ENCODE measurements at places on chromosomes 3 and 15.

DNA sequence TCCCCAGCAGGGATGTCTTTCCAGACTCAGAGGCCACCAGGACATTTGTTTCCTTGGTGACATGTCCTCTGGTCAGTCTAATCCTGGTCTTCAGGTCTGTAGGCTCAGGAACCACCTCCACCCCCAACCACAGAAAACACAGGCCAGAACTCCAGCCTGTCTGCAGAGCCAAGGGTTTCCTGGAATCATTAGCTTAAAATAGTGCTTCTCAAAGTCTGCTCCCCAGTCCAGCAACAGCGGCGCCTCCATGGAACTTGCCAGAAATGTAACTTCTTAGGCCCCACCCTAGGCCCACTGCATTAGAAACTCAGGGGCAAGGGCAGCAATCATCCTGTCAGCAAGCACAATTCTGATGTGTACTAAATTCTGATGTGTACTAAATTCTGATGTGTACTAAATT lies 20.0 kb downstream of the SLC28A1 start:
- H3K36me3 ChIP-seq, result no peaks in the 10 kb centered on the region
- peaks cover 5% of the 10 kb centered on the region for H3K4me1 ChIP-seq
- peaks cover 6% of the 10 kb centered on the region for H3K27me3 ChIP-seq
- no peak overlapping the region for H3K4me3 ChIP-seq
- no peak for DNase-seq

DNA sequence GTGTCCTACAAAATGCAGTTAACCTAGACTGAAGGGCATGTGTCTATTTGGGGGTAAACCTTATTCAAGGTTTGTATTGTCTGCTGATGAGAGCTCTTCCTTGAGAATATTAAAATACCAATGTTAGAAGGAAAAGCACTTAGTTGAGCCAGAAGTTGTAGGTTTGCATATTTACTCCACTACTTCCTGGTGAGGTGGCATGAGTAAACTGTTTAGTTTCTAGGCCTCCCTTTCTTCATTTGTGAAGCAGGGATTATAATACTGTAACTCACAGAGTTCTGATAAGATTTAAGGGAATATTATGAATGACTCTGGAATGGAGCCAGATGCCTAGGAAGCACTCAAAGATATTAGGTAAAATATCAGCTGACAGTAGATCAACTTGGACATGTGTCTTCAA lies 46.7 kb downstream of the CD200R1L start:
- peaks cover 25% of the 10 kb centered on the region for H3K4me1 ChIP-seq
- no peak for DNase-seq
- no peaks in the 10 kb centered on the region for H3K27me3 ChIP-seq

GRCh38 chr3:12507591-12508281 lies 23.5 kb downstream of the TSEN2 start:
- DNase-seq, result no peak
- H3K4me1 ChIP-seq, result peaks cover 38% of the 10 kb centered on the region
- peak overlapping the region; percentile 49 for H3K4me3 ChIP-seq
- H3K36me3 ChIP-seq, result peaks cover 11% of the 10 kb centered on the region
- H3K27me3 ChIP-seq, result no peaks in the 10 kb centered on the region

DNA sequence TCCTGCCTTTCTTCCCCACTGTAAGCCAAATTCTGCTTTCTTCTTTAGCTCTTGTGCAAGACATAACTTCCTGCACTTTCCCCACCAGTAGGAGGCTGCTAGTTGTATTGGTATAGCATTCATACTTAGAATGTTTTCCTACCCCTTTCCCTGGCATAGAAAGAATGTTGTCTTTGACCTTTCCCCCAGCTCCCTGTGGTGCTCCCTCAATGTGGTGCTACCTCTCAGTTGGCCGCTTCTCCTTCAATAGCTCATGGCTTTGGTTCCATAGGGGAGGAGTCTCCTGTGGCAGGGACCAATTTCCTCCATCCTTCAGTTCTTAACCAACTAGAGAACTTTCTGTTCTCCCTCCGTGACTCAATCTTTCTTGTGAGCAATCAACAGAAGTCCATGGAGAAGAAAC lies 67.5 kb upstream of the AKAP13 start:
- H3K4me3 ChIP-seq, result peak overlapping the region; percentile 16
- H3K4me1 ChIP-seq, result peaks cover 63% of the 10 kb centered on the region
- H3K27ac ChIP-seq, result peak overlapping the region; percentile 97

DNA sequence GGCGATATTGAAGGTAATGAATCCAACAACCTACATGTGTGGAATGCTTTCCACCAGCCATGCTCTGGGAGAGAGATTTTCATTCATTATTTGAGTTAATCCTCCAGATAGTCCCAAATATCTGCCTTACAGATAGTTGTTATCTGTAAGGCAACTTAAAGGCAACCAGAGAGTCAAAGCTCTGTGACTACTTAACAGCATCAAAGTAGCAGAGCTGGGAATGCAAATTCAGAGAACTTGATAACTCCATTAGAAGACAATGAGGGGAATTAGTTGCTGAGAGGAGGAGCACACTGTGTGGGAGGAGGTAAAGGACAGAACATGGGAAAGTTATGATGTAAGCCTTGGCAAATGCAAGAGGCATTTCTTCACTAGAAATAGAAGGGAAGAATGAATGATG lies 10.5 kb upstream of the CRBN start:
- no peak for DNase-seq
- no peak overlapping the region for H3K4me3 ChIP-seq
- no peaks in the 10 kb centered on the region for H3K36me3 ChIP-seq
- no peak overlapping the region for H3K27ac ChIP-seq
- H3K27me3 ChIP-seq, result peaks cover 23% of the 10 kb centered on the region

- no peak for DNase-seq
- peaks cover 59% of the 10 kb centered on the region for H3K36me3 ChIP-seq
- no peaks in the 10 kb centered on the region for H3K4me1 ChIP-seq
These were observed 34.7 kb upstream of the CRTC3 start for GRCh38 chr15:90495067-90495466.

GRCh38 chr3:107816107-107816506 lies 274.7 kb downstream of the CD47 start:
- no peak overlapping the region for H3K4me3 ChIP-seq
- H3K36me3 ChIP-seq, result no peaks in the 10 kb centered on the region
- H3K27me3 ChIP-seq, result peaks cover 3% of the 10 kb centered on the region
- no peak overlapping the region for H3K27ac ChIP-seq
- no peak for DNase-seq

- DNase-seq, result peak; percentile 66
- no peaks in the 10 kb centered on the region for H3K36me3 ChIP-seq
- peaks cover 24% of the 10 kb centered on the region for H3K27me3 ChIP-seq
- no peak overlapping the region for H3K4me3 ChIP-seq
- no peak overlapping the region for H3K27ac ChIP-seq
These were observed 118.6 kb upstream of the PRR20G start for GRCh38 chr3:127406309-127407025.

GRCh38 chr3:117442566-117442965 lies 733.0 kb downstream of the TUSC7 start:
- no peaks in the 10 kb centered on the region for H3K36me3 ChIP-seq
- H3K27me3 ChIP-seq, result peaks cover 30% of the 10 kb centered on the region
- no peak for DNase-seq
- H3K4me3 ChIP-seq, result no peak overlapping the region

GRCh38 chr3:147407114-147407497 lies 763 bp upstream of the ZIC4 start:
- H3K27ac ChIP-seq, result peak overlapping the region; percentile 98
- peaks cover 13% of the 10 kb centered on the region for H3K36me3 ChIP-seq
- H3K4me1 ChIP-seq, result peaks cover 50% of the 10 kb centered on the region
- DNase-seq, result no peak
- H3K4me3 ChIP-seq, result peak overlapping the region; percentile 85

DNA sequence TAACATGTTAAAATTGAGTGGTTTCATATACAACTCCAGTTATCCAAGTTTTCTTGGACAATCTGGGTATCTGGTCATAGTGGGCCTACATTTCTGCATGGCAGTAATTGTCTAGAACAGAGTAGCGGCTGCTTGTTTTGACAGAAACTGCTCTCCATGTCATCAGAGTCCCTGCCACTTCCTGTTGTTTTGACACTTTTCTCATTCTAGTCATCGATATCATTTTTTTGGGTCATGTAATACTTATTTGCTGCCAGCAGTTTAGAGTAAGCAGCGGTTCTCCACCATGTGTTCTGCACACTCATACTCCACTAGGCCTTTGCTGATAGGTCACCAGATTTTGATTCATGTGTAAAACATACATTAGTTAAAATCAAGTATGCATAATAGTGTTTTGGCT lies 81.5 kb downstream of the SLC25A26 start:
- no peaks in the 10 kb centered on the region for H3K27me3 ChIP-seq
- no peak overlapping the region for H3K27ac ChIP-seq
- DNase-seq, result no peak
